ENCODE measurements at places on chromosomes 1 and 21. TPM values are rescaled to one million over a fixed set of nuclear protein-coding genes. Genes with fewer than 3 reads are reported as not detected.
A peak's percentile ranks its signal among the peaks of the same experiment; 100 is the strongest.

HIVEP3 gene
- total RNA-seq = not detected

AGRN gene
- 7.3 TPM for total RNA-seq

CD1C gene
- not detected for total RNA-seq

DNA sequence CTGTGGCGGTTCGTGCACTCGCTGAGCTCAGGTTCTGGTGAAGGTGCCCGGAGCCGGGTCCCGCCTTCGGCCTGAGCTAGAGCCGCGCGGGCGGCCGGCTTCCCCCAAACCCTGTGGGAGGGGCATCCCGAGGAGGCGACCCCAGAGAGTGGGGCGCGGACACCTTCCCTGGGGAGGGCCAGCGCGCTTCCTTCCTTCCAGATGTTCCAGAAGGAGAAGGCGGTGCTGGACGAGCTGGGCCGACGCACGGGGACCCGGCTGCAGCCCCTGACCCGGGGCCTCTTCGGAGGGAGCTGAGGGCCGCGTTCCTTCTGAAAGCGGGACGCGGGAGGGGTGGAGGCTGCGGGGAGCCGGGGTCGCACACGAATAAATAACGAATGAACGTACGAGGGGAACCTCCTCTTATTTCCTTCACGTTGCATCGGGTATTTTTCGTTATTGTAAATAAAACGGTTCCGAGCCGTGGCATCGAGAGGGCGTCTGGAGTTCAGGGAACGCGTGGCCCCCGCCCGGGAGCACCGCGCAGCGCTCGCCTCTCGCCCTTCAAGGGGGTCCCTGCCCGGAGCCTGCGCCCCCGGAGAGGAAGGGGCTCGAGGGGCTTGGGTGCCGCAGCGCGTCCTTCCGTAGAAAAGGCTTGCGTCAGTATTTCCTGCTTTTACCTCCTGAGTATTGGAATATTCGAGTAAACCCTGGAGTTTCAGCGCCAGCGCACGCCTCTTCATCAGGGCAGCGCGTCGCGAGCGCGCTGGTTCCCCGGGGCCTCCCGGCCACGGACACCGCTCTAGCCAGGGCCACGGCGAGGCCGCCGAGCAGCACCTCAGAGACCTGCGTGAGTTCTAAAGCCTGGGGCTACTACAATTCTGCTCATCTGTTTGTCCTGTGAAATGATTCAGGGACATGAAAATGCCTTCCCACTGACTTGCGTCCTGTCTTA lies 11.5 kb downstream of the YBEY start:
- no peak for DNase-seq

DNA sequence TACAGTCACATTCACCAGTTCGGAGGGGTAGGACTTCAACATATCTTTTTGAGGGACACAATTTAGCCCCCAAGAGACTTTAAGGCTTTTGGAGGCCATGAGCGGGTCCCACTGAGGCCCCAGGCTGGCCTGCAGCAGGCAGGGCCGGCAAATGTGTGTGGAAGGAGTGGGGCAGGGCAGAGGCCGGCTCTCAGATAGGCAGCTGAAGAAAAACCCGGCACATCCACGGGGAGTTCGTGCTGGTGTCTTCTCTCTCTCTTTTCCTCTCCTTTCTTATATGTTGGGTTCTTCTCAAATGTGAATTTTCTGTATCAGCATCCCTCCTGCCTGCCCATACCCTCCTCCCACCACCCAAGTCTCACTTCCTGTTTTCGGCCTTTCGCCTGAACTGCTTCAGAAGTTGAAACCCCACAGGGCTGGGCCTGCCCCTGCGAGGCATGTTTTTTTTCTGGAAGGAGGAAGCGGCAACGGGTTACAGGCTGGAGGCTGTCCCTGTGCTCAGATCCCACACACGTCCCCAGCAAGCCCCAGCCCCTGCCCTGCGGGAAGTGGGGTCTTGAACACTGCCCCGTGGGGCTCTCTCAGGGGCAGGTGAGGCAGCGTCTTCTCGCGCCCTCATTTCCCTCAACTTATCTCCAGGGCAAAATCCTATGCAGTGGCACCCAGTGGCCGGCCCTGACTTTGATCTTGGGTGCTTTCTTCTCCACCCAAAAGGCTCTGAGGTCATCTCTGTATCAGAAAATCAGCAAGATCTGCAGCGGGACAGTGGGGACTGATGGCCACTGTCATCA lies 9.7 kb upstream of the UMODL1 start:
- no peak for DNase-seq

DNA sequence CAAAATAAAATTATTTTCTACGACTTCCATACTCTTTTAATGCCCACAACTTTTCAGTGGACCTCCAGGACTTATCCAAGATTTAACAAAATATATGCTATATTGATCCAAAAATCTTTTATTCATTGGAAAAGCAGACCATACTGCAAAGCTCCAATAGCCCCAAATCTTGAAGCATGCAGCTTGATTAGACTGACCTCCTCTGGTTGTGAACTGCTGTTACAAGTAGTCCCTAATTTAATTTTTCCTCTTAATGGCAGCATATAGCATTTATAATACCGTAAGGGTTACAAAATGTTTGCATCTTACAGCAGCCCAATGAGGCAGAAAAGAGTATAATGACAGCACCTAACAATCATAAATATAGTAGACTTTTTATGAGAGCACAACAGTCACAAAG lies 49.8 kb downstream of the TPR start:
- DNase-seq = peak; percentile 4

- DNase-seq = peak; percentile 34
Measured at GRCh38 chr1:36446271-36446670, 4.0 kb downstream of the OSCP1 start.

- DNase-seq = no peak
Measured at GRCh38 chr1:214416417-214416816, 135.0 kb downstream of the PTPN14 start.
